Astrocyte of the cerebellum (primary cell): ENCODE measurements at places on chromosomes 7 and 10.

DNA sequence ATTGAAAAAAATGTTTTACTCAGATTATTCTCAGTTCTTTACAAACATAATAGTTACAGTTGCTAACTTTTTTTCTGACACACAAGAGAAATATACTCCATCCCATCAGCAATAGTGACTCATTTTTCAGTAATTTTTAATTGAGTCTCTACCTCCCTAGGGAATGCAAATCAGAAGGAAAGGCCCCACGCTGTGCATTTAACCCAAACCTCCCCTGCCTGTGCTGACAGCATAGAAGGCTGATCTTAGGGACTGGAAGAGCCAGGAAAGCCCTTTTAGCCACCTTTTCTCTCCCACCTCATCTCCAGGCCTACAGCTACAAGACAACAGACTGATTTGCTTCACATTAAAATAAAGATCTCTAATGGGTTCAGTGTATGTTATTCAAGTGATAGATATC lies 24.7 kb upstream of the PIK3CG start:
- DNase-seq, result peak; percentile 70

DNA sequence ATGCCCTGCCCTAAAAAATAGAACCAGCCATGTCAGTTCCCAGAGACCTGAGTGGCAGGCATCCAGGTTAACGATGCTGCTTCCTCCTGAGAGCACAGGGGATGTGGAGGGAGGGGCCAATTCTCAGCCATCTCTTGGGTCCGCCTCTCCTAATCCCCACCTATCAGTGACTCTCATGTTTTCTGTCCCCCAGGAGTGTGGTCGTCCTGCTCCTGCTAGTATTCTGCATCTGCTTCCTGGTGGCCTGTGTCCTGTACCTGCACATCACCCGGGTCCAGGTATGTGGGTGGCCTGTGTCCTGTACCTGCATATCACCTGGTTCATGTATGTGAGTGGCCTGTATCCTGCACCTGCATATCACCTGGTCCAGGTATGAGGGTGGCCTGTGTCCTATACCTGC lies 105.3 kb downstream of the ADCY1 start:
- DNase-seq, result no peak

GRCh38 chr7:133931053-133931452 lies 196.1 kb upstream of the LRGUK start:
- no peak for DNase-seq

DNA sequence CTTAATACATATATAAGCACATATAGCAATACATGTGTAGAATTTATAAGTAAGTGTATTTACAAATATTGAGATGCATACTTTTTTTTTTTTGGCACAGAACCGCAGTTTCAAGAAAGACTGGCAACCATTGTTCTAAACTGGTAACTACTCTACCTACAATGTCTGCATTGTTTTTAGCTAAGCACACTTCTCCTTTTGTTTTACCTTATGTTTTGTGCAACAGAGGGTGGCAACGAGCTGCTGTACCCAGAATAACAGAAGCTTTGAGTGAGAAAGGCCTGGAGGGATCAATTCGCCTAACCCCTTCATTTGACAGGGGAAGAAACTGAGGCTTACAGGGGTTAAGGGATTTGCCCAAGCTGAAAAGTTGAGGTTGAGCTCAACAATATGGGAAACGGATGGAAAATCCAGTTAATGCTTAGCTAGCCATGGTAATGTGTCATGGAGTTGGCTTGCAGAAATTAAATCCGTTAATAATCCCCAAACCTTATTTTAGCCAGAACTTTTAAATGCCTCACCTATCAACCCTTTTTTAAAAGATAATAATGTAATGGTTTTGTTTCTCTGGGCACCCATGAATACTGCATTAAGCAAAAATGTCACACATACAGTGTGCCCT lies 25.5 kb downstream of the FZD1 start:
- DNase-seq, result no peak

- DNase-seq, result no peak
Observed at GRCh38 chr7:81887098-81888090, 117.5 kb upstream of the HGF start.

- no peak for DNase-seq
Observed at GRCh38 chr7:101517304-101517703, 111.8 kb downstream of the MYL10 start.

DNA sequence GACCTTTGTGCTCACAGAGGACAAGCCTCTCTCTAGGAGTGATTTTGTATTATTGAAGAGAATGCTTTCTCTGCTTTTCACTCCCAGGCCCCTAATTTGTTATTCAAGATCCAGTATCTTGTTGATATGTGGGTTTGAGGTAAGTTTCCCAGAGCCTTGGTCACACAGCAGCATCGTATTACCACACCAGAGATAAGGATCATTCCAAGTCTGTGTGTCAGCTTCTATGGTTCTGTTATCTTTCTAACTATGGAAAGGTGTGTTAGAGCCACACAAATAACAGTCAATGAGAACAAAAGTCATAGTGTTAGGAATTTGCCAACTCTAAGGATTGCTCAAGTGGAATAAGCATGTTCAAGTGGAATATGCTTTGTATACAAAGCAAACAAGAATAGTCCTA lies 1208.3 kb downstream of the GATA3 start:
- no peak for DNase-seq

GRCh38 chr7:15837306-15837950 lies 150.9 kb upstream of the MEOX2 start:
- no peak for DNase-seq

- no peak for DNase-seq
Observed at GRCh38 chr7:124009321-124009720, 23.5 kb downstream of the TMEM229A start.

- no peak for DNase-seq
Observed at GRCh38 chr10:12735843-12736462, 265.6 kb downstream of the CCDC3 start.
